ENCODE measurements at places on chromosomes 1 and 21.

GRCh38 chr1:6869545-6869944, 84.3 kb downstream of the CAMTA1 start:
- no peaks in the 10 kb centered on the region for H3K4me1 ChIP-seq
- H3K27me3 ChIP-seq, result no peaks in the 10 kb centered on the region
- no peak for DNase-seq
- H3K4me3 ChIP-seq, result no peak overlapping the region
- H3K36me3 ChIP-seq, result peaks cover 12% of the 10 kb centered on the region

GRCh38 chr1:159647616-159648015, 60.0 kb downstream of the APCS start:
- no peaks in the 10 kb centered on the region for H3K36me3 ChIP-seq
- no peak overlapping the region for H3K4me3 ChIP-seq
- no peaks in the 10 kb centered on the region for H3K27me3 ChIP-seq
- no peak overlapping the region for H3K27ac ChIP-seq
- peaks cover 25% of the 10 kb centered on the region for H3K4me1 ChIP-seq

GRCh38 chr1:15945011-15945831, 30.7 kb downstream of the ZBTB17 start:
- no peak overlapping the region for H3K27ac ChIP-seq
- H3K27me3 ChIP-seq, result no peaks in the 10 kb centered on the region
- no peak overlapping the region for H3K4me3 ChIP-seq
- peaks cover 14% of the 10 kb centered on the region for H3K4me1 ChIP-seq

- no peaks in the 10 kb centered on the region for H3K36me3 ChIP-seq
- DNase-seq, result no peak
- no peaks in the 10 kb centered on the region for H3K27me3 ChIP-seq
- peak overlapping the region; percentile 20 for H3K27ac ChIP-seq
- H3K4me1 ChIP-seq, result peaks cover 54% of the 10 kb centered on the region
- H3K4me3 ChIP-seq, result peak overlapping the region; percentile 3
Measured at GRCh38 chr1:211328866-211329475, 2.3 kb downstream of the TRAF5 start.

- peak overlapping the region; percentile 61 for H3K4me3 ChIP-seq
- no peaks in the 10 kb centered on the region for H3K36me3 ChIP-seq
- peaks cover 22% of the 10 kb centered on the region for H3K4me1 ChIP-seq
- H3K27me3 ChIP-seq, result no peaks in the 10 kb centered on the region
- peak overlapping the region; percentile 79 for H3K27ac ChIP-seq
Measured at GRCh38 chr1:27233667-27234048, 774 bp upstream of the WDTC1 start.

GRCh38 chr1:58844176-58844575, 60.3 kb upstream of the JUN start:
- H3K4me1 ChIP-seq, result no peaks in the 10 kb centered on the region
- H3K27me3 ChIP-seq, result no peaks in the 10 kb centered on the region
- DNase-seq, result no peak
- H3K27ac ChIP-seq, result no peak overlapping the region

DNA sequence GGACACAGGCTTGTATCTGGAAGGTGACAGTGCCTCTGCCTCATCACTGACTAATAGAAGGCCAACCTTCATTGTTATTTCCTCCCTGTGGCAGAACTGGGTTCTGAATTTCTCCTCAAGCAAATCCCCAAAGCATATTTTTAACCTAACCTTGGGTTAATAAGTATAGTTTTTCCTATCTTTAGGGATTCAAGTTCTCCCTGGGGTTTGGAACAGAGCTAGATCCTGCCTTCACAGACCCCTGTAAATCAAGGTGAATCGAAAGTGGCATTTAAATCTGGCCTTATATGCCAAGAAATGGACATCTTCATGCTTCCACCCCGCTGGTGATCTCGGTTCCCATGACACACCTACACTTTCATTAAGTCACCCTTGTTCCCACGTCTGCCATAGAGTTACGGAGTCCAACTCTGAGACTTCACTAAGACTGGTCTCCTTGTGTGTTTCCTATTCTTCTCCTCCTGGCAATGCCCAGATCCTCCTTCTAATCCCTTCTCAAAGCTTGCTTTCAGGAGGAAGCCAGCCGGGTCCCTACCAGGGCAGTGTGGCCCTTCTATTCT, 4.3 kb upstream of the CHI3L2 start:
- H3K27me3 ChIP-seq, result no peaks in the 10 kb centered on the region
- no peak overlapping the region for H3K27ac ChIP-seq
- peaks cover 37% of the 10 kb centered on the region for H3K4me1 ChIP-seq

- H3K4me1 ChIP-seq, result no peaks in the 10 kb centered on the region
- no peaks in the 10 kb centered on the region for H3K27me3 ChIP-seq
- H3K27ac ChIP-seq, result no peak overlapping the region
- DNase-seq, result no peak
- no peak overlapping the region for H3K4me3 ChIP-seq
Measured at GRCh38 chr21:45607021-45607908, 36.3 kb upstream of the PCBP3 start.

- H3K27ac ChIP-seq, result no peak overlapping the region
- H3K36me3 ChIP-seq, result no peaks in the 10 kb centered on the region
- no peak overlapping the region for H3K4me3 ChIP-seq
- DNase-seq, result no peak
- no peaks in the 10 kb centered on the region for H3K27me3 ChIP-seq
Measured at GRCh38 chr1:63828322-63829044, 54.7 kb downstream of the ROR1 start.

DNA sequence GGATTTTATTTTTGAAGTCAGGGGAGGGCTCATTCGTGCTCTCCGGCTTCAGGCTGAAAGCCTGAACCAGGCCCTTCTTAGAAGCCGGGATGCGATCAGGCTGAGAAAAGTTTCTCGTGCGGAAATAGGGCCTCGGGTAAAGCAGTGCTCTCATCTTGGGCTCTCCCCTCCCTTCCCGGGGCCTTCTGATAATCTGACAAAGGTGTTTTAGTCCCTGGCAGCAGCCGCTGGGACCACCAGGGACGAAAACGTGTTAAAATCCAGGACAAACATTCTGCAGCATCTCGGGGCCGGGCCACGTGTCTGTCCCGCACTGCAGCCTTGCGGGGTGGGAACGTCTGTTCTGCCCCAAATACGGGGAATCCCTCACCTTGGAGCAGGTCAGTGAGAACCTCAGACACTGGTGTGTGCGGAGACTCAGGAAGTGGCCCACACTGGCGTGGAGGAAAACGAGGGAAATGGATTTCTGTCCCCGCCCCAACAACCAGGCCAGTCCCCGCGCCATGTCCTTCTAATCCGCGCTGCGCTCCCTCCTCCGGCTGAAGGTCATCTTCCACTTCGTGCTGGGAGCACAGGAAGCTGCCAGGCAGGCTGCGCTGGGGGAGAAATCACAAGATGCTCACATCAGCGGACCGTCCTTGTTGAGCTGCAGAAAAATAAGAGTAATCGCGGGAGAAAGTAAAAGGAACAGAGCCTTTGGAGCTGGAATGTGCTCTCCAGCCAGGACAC, 16.6 kb upstream of the AJAP1 start:
- H3K27ac ChIP-seq, result no peak overlapping the region
- H3K36me3 ChIP-seq, result no peaks in the 10 kb centered on the region
- DNase-seq, result no peak
- peaks cover 44% of the 10 kb centered on the region for H3K27me3 ChIP-seq
